ENCODE measurements at places on chromosomes 1 and 21. TPM values are rescaled to one million over a fixed set of nuclear protein-coding genes. Genes with fewer than 3 reads are reported as not detected.
A peak's percentile ranks its signal among the peaks of the same experiment; 100 is the strongest.

Gene GPR3
- 1.1 TPM for total RNA-seq

GRCh38 chr1:233704170-233704897 lies 90.4 kb downstream of the KCNK1 start:
- DNase-seq = no peak
- no peak overlapping the region for H3K27ac ChIP-seq
- H3K36me3 ChIP-seq = no peaks in the 10 kb centered on the region
- H3K27me3 ChIP-seq = peaks cover 32% of the 10 kb centered on the region
- H3K4me3 ChIP-seq = no peak overlapping the region
- H3K4me1 ChIP-seq = no peaks in the 10 kb centered on the region

Gene C1orf116
- not detected for total RNA-seq

- no peaks in the 10 kb centered on the region for H3K36me3 ChIP-seq
- DNase-seq = peak; percentile 12
- H3K4me1 ChIP-seq = peaks cover 35% of the 10 kb centered on the region
- H3K27me3 ChIP-seq = no peaks in the 10 kb centered on the region
These were observed at the start of gene APOBEC4 for GRCh38 chr1:183652547-183653461. TSS of gene APOBEC4 (minus strand) at chr1:183653316. CDS start at chr1:183648781, 4,535 bp downstream.

Gene GNAT2
- 0.26 TPM for total RNA-seq

DNA sequence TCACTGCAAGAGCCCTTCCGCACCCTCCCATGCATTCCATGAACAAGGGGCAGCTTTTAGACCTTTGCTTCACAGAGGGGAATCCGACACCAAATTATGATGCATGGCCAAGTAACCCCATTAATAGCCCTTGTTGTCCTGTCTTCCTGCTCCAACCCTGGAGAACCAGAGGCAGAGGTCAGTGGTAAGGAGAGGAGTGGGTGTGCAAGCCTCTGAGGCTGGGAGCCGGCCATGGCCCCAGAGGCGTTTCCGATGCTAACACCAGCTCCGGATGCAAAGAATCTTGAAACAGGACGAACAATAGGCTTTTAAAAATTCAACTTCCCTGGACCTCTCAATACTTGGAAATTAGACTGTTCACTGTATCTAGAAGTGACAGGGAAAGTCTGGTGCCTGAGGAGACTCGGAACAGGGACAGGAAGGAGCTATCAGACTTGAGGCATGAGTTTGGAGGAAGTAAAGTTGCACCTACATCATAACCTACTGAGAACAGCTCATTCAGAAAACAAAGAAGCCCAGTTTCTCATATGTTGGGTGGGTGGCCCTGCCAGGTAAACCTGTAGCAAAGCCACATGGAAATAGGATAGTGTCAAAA lies 101.2 kb upstream of the ERG start:
- peaks cover 8% of the 10 kb centered on the region for H3K4me1 ChIP-seq
- no peak overlapping the region for H3K4me3 ChIP-seq
- H3K27ac ChIP-seq = no peak overlapping the region
- no peaks in the 10 kb centered on the region for H3K36me3 ChIP-seq
- peaks cover 14% of the 10 kb centered on the region for H3K27me3 ChIP-seq

GRCh38 chr1:198088360-198089071 lies 68.3 kb upstream of the NEK7 start:
- no peaks in the 10 kb centered on the region for H3K36me3 ChIP-seq
- H3K27ac ChIP-seq = no peak overlapping the region
- peak; percentile 16 for DNase-seq
- H3K27me3 ChIP-seq = peaks cover 2% of the 10 kb centered on the region
- peaks cover 8% of the 10 kb centered on the region for H3K4me1 ChIP-seq

Gene LAMC2
- total RNA-seq = 0.21 TPM

Data from activated CD4-positive, alpha-beta T cell treated with anti-CD3 and anti-CD28 coated beads for 36 hours (primary cell).